PC-3 (cell line): ENCODE measurements at places on chromosomes 2 and 18. TPM values are rescaled to one million over a fixed set of nuclear protein-coding genes. Genes with fewer than 3 reads are reported as not detected.

- peak; percentile 96 for DNase-seq
Measured at GRCh38 chr2:121360566-121361300, 75.7 kb upstream of the TFCP2L1 start.

- DNase-seq, result no peak
Measured at GRCh38 chr2:219400562-219400961, 12.8 kb upstream of the DNPEP start.

The TUBB8B gene
- not detected in 2 replicates for total RNA-seq

The TEKT4 gene
- not detected in 2 replicates for total RNA-seq

The VSNL1 gene
- not detected in 2 replicates for total RNA-seq

The RGPD6 gene
- 17.6 and 28.0 TPM in 2 replicates for total RNA-seq

The TSPYL6 gene
- total RNA-seq, result not detected in 2 replicates
